Fibroblast of skin of abdomen (primary cell): ENCODE measurements at places on chromosomes 11 and 22.

- peak; percentile 9 for DNase-seq
Measured at GRCh38 chr11:32821517-32821916, 8.2 kb upstream of the PRRG4 start.

GRCh38 chr11:116686866-116687265 is 85.9 kb downstream of the BUD13 start:
- DNase-seq = no peak

- DNase-seq = peak; percentile 49
Measured at GRCh38 chr11:120532832-120533196, 21.3 kb downstream of the GRIK4 start.

DNA sequence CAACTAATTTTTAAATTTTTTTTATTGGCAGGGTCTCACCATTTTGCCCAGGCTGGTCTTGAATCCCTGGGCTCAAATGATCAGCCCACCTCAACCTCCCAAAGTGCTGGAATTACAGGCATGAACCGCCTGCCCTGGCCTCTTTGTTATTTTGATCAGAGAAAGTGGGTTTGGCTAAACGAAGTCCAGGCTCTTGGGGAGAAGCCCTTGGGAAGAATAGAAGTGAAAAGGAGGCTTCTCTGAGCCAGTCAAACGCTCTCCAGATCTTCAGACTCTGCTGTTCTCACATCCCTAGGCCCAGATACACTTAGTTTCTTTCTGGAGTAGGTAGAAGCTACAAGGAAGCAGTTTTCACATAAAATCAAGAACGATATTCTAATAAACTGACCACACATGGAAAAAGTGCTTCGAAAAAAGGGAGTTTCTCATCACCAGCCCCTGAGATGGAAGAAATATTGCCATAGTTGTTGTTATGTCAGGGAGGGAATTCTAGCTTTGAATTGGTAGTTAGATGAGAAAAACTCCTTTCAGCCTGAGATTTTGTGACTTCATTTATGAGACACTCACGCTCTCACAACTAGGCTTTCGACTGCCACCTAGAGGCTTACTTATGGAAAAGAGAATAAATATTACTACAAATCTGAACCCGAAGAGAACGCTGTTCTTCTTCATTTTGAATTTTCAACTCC is 41.7 kb upstream of the AQP11 start:
- peak; percentile 62 for DNase-seq

- DNase-seq = no peak
Measured at GRCh38 chr22:46064966-46065666, 85.2 kb upstream of the PPARA start.

DNA sequence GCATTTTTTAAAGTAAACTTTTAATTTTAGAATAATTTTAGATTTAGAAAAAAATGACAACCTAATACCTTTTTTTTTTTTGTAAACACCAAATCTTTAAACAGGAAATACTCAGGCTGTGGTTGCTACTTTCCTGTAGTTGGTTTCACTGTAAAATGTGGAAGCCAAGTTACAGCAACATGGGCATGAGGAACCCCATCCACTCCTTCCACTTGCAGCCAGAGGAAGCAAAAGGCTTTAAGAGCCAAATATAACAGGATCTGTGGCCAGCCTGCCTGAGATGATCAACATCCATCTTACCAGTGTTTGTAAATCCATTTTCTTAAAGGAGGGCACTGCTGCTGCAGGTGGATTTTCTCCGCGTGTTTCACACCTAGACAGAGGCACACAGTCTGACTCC is 66.2 kb downstream of the TNRC6B start:
- no peak for DNase-seq
